Stimulated activated naive CD4-positive, alpha-beta T cell treated with Interleukin-2 at 50 U/mL for 16 hours (primary cell): ENCODE measurements at places on chromosomes 4 and X.

DNA sequence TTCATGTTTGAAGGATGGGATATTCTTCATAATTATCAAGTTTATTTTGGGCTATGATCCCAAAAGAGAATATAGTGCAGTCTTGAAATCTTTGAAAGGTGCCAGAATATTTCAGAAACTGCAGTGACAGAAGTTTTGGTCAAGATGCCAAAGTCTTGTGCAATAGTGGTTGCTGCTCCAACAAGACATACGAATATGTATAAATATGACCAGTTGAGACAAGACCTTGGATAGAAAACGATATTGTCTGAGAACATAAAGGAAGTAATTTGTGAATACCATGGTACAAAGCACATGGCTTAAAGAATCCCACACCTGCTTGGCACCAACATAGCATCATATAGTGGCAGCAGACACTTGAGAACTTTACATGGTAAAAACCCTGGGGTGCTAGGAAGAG lies 48.6 kb upstream of the AMELX start:
- no peak for DNase-seq

DNA sequence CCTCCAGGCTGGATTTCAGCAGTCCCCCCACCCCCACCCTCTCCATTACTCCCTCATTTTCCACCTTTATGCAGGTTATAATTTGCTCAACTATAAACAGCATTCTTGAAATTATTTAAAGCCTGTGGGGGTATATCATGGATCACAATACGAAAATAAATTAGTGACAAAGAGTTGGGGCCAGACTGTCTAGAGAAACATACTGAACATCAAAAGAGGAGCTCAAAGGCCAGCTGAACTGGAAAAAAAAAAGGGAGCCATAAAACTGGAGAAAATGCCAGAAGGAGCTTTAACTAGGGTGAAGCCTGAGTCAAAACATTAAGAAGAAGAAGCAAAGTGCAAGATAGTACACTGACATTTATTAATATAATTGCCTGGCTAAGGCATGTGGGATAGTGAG lies 137.8 kb downstream of the ANTXR2 start:
- no peak for DNase-seq

GRCh38 chr4:88979276-88979675 lies 77.7 kb downstream of the FAM13A start:
- DNase-seq: no peak

DNA sequence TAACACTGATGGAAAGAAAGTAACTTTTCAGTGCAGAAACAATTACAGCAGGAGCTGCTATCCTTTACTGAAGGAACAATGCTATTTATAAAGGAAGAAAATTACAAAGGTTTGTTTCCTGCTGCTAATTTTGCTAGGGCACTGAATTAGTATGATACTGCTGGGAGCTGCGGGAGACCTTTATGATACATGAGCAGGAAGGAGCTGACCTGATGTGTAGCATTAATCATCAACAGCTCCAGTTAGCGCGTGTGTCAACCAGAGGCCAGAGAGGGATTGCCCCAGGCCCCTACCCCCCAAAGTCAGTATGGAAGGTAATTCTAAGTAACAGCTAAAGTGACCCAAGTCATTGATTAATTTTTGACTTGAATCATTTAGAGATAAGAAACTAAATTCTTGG lies 728.9 kb downstream of the PCDH18 start:
- DNase-seq: no peak

DNA sequence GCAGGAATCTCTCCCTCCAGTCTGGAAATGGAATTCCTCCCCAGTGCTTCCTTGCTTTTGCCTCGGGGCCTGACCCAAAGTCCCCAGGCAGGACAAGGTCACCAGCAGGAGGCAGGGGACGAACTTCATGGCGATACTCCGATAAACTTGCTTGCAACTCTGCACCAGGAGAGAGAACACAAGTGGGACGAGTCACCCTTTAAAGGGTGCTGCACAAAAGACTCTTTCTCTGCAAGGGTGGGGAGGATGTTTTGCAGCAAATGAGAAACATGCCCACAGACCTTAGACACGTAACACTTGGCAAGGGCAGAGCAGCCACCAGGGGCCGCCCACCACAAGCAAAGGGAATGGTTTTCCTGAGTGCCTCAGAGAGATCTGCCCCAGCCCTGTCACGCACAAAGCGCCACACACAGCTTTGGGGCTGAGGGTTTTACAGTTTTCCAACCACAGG lies at the start of gene FGFBP2:
FGFBP2 (minus strand) TSS at position 175 of the 451 bp plus-strand sequence; CDS start at position 129, 46 bp downstream.
- peak; percentile 16 for DNase-seq

- DNase-seq: no peak
These were observed 80.0 kb downstream of the JAKMIP1 start for GRCh38 chr4:6120361-6120760.

DNA sequence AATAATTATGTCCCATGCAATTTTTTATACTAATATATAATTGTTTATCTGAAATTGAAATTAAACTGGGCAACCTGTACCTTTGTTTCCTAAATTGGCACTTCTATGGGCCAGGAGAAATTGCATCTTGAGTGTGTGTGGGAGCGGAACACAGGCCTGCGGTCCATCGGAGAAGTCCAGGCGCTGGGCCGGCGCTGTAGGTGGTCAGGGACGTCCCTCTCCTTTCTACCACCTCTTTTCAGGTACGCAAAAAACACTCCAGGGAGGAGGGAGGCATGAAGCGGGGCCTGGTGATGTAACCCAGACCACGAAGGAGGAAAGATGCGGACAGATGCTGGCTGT lies 717 bp downstream of the MGAT4D start:
- DNase-seq: no peak

GRCh38 chr4:3361406-3361805 lies 68.6 kb downstream of the RGS12 start:
- DNase-seq: no peak
